ENCODE measurements at places on chromosomes 2 and 18.

GRCh38 chr2:152475982-152476381 lies 141.0 kb downstream of the FMNL2 start:
- no peak for DNase-seq

GRCh38 chr2:164705412-164706167 lies 84.3 kb upstream of the GRB14 start:
- no peak for DNase-seq

- no peak for DNase-seq
These were observed 26.6 kb upstream of the CATIP start for GRCh38 chr2:218329826-218330593.

- DNase-seq: no peak
These were observed 309.2 kb downstream of the AGAP1 start for GRCh38 chr2:235803028-235803427.

DNA sequence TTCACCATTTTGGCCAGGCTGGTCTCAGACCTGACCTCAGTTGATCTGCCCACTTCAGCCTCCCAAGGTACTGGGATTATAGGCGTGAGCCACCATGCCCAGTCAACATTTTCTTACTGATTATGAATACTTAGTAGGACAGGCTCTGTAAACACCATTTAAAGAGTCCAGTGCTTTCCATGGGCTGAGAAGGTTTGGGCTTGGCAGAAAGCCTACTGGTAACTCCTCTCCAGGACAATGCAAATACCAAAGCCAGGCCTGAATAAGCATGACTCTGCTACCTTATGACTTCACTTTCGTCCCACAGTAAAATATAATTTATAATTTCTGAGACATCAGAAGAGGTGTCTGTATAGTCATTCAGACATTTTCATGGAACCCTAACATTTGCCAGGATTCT lies 60.2 kb upstream of the FAM117B start:
- no peak for DNase-seq

DNA sequence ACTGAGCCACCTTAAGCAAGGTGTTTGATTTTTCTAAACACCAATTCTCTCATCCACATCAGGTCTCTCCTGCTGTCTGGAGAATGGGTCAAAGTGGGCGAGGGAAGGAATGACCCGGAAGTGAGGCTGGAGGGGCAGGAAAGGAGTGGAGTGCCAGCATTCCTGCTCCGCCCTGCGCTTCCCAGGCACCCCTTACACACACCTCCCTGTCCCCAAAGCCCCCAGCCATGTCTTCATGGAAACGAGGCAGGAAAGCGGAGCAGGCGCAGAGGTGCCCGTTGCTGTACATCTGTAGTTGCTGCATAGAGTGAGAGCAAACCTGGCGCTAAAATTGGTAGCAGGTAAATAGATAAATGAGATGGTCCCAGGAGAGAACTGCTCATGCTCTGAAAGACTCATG lies 27.2 kb upstream of the NT5DC4 start:
- DNase-seq: no peak

DNA sequence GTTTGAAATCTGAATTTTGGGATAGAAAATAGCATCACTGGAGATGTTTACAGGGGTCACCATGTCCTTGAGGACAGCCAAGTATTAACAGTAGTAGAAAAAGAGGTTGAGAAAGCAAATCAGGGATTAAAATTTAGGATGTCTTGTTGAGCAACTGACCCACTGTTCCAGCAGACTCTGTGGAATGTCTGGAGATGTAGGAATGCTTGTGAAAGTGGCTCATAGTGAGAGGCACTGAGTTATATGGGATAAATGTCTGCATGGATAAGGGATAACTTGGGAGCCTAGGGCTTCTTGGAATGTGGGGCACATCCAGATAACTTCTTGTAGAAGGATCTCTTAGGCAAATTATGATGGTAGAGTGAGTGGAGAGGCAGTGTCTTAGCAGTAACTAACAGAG lies 495.0 kb downstream of the TMX3 start:
- no peak for DNase-seq

DNA sequence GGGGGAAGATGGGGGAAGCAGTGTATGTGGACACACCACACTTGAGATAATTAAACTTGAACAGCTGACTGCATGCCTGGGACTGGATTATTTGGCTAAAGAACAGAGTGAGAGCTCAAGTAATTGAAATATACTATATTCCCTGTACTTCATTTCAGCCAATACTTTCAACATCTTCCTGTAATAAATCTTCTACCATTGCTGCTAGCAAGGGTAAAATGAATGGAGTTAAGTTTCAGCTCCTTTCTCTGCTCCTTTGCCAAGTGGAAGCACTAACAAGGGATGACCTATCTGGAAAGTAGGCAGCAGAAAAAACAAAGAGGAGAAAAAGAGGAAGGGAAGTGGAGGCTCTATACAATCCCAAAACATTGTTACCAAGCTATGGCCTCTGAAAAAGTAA lies 50.9 kb downstream of the MMADHC start:
- DNase-seq: no peak
